Stimulated activated CD8-positive, alpha-beta memory T cell treated with anti-CD3 and anti-CD28 coated beads, Interleukin-4, amount 100 ng/mL, for 1 hour (primary cell): ENCODE measurements at places on chromosomes 5 and 9.

- DNase-seq: no peak
These were observed 615.6 kb upstream of the GRIN3A start for GRCh38 chr9:102354041-102354440.

GRCh38 chr9:93699650-93700049, 123.3 kb downstream of the PHF2 start:
- no peak for DNase-seq

DNA sequence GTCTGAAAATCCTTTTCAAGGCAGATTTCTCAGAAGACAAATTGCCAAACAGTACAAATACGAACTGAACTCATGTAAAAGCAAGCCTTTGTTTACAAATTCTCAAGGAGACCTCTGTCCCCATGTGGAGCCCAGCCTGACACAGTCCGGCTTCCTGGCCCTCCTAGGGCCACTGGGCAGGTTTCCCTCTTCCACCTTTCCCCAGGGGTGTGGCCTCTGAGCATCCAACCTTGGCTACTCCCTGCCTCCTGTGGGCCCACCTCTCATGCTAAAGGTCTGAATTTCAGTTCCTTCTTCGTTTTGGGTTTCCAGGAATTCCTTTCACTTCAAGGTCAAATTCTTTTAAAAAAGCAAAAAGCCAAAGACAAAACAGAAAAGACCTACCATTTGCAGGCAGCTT, 10.1 kb downstream of the DAP start:
- DNase-seq: no peak

DNA sequence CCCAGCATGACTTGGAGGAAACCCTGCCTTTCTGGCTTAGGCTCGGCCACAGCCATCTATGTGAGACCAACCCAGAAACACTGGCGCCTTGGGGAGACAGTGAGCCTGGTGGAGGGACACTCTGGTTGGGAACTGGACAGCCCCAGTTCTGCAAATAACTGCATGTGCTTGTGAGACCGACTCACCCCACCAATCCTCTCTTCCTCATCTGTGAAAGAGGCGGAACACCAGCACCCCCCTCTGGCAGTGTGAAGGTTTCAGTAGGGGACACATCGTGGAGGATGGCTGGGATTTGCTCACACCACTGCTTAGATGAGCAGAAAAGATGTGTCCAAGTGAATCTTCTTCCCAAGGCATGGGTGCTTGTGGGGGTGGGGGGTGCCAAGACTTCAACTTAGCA, 43.4 kb upstream of the N4BP3 start:
- DNase-seq: peak; percentile 2
